ENCODE measurements at places on chromosomes 16 and 17.

GRCh38 chr16:88872650-88873331, 6.3 kb upstream of the PABPN1L start:
- DNase-seq: no peak

GRCh38 chr17:67998466-67998865, 2.2 kb upstream of the C17orf58 start:
- DNase-seq: no peak

DNA sequence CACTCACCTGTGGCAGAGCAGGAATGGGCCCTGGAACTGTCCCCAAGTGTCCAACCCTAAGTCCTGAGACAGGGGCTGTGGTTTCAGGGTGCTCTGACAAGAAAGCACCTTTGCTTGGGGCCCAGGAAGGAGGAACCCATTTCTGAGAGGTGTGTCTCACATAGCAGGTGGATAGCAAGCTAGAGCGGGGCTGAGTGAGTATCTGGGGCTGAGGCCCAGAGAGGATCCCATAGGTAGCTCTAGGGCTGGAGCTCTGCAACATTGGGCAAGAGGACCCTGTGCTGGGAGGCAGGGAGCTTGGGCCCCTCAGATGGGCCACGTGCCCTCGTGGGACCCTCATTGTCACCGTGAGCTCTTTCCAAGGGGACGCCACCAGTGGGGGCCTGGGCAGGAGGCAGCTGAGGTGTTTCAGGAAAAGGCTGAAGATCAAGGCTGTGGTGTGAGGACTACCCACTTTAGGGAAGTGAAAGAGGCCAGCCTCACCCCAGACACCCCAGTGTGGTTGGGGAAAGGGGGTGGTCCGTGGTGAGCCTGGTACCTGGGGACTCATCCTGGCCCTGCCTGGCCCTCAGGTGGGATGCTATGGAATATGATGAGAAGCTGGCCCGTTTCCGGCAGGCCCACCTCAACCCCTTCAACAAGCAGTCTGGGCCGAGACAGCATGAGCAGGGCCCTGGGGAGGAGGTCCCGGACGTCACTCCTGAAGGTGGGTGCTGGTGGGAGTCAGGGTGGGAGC, 5.3 kb downstream of the DEF8 start:
- no peak for DNase-seq

DNA sequence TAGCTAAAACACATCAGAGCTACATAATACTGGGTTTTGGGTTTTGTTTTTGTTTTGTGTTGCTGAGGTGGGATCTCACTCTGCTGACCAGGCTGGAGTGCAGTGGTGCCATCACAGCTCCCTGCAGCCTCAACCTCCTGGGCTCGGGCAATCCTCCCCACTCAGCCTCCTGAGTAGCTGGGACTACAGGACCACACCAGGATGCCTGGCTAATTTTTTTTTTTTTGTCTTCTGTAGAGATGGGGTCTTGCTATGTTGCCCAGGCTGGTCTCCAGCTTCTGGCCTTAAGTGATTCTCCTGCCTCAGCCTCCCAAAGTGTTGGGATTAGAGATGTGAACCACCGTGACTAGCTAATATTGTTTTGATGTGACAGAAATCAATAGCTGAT, 6.2 kb downstream of the MEAK7 start:
- DNase-seq: no peak

- DNase-seq: no peak
Observed at GRCh38 chr16:85225257-85225656, 113.0 kb upstream of the CIBAR2 start.

GRCh38 chr17:82034371-82035011, 3.0 kb downstream of the DCXR start:
- DNase-seq: no peak

- no peak for DNase-seq
Observed at GRCh38 chr17:1532836-1533602, 16.6 kb upstream of the INPP5K start.

GRCh38 chr17:62671553-62671952, 44.1 kb downstream of the MRC2 start:
- DNase-seq: no peak

- no peak for DNase-seq
Observed at GRCh38 chr17:77690271-77691161, 268.0 kb upstream of the TNRC6C start.

DNA sequence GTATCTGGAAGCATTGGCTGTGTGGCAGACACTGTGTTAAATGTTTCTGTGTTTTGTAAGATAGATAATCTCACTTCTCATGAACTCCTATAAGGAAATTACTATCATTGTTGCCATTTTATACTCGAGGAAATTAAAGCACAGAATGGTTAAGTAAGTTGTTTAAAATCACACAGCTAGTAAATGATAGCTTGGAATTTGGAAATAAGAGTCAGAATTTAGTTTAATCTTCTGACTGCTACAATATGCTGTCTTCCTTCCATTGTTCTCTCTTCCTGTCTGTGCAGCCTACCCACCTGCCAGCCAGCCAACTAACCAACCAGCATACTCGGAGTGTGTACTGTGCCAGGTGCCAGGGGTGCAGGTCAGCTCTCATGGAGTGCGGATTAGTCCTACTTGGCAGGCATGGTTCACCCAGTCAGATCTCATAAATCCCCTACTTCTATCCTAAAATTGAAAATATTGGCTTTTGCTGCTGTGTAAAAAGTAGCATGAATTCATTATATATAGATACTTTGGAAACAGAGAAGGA, 79.9 kb upstream of the LGALS9 start:
- DNase-seq: no peak

GRCh38 chr16:57115514-57116182, 23.3 kb downstream of the CPNE2 start:
- DNase-seq: peak; percentile 37

GRCh38 chr17:15404106-15405057, 63.0 kb upstream of the TEKT3 start:
- no peak for DNase-seq

DNA sequence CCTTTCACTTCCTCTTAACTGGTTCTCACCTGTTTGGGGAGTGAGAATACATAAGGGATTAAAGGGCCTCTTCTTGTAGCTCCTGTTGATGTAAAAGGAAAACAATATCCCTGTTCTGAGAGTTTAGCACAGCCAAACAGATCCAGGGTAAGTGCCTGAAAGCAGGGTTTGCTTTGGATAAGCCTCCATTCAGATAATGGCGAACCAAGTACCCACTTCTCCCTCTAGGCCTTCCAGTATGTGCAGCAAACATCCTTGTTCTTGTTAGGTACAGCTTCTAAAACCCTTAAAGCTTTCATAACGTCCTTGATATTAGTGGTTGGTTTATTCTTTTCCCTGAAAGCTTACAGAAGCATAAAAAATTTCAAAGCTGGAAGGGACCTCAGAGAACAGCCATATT, 130.6 kb upstream of the DNAH9 start:
- DNase-seq: no peak

- DNase-seq: peak; percentile 81
Observed at GRCh38 chr17:75619506-75620431, 13.5 kb upstream of the SMIM5 start.

DNA sequence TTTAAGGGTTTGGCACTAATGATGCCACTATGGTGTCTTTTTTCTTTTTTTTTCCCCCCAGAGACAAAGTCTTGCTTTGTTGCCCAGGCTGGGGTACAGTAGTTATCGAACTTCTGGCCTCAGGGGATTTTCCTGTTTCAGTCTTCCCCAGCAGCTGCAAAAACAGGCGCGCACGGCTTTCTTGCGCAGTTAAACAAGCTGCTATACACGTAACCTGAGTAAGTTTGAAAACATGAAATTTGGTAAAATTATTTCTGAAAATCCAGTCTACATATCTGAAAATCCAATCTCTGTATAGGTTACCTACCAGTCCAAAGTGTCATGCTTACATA, 11.8 kb downstream of the TEX14 start:
- peak; percentile 12 for DNase-seq

GRCh38 chr17:47225436-47225858, 16.3 kb downstream of the MYL4 start:
- no peak for DNase-seq

GRCh38 chr16:89422527-89422904, 67.8 kb downstream of the ANKRD11 start:
- no peak for DNase-seq

DNA sequence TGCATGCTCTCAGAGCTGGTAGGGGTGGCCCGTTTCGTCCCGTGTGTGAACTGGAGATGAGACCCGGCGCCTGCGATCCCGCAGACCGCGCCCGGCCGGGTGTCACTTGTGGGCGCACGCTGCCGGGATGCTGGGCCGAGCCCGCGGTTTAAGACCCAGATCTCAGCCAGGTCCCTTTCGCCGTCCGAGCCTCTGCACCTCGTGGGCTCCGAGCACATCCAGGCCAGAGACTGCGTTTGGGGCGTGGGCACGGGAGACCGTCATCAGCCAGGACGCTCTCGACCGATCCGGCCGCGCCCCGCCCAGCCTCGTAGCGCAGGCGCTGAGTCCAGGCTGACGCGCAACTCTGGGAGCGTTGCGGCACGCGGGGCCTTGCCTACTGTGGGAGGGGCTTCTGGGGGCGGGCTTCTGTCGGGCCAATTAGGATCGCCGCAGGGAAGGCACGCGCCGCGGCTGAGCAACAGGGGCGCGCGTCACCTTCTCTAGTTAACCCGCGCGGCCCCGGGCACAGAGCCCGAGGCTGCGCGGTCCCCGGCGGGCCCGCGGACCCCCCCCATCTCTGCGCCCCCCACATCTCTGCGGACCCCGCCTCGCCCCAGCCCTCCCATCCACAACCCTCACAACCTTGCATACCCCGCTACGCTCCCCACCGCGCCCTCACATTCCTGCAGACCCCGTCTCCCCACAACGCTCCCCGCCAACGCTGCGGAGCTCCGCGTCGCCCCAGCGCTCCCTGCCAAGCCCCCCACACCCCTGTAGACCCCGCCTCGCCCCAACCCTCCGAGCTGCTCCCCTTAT, 687 bp upstream of the CEMP1 start:
- peak; percentile 99 for DNase-seq

DNA sequence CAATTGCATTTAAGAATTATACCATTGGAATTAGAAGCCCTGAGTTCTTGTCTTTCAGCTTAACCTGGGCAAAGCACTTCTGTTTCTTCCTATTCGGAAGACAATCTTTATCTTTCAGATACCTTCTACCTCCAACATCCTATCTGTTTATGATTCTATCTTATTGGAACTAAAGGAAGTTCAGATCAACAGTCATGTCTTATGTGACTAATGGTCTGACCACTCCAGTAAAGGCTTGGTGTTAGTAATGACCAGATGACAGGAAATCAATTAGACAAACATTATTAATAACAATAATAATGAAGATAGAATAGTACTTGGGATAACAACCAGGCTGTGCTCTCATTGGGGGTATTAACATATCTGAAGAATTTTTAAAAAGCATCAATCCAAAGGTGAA, 11.3 kb downstream of the HS3ST3A1 start:
- no peak for DNase-seq

GRCh38 chr17:20781260-20781659, 201.7 kb downstream of the CDRT15L2 start:
- no peak for DNase-seq

- DNase-seq: no peak
Observed at GRCh38 chr17:12077773-12078172, 57.1 kb downstream of the MAP2K4 start.

- DNase-seq: peak; percentile 78
Observed at GRCh38 chr16:29816694-29817441, 916 bp downstream of the PAGR1 start.

DNA sequence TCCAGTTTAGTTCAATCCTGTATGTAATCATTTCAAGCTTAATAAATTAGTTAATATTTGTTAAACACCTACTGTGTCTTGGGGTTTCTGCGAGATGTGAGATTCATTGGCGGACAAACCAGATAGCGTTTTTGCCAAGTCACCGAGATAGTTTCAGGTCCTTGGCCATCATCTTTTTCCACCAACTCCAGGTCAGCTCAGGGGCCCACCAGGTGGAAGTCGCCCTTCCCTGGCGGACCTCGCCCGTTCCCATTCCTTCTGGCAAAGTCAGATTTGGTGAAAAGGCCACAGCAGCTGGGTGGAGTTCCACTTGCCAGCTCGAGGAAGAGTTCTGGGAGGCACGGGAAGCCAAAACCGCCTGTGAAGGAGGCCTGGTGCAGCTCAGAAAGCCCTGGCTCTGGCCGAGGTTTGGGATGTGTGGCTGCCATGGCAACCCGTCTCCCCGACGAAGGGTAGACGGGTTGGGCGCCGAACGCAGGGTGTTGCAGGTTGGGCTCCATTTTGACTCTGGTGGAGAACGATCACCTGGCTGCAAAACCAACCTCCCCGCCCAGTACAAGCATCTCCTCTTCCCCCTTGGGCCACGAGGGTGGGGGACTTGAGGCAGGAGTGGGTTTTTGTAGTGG, 39.5 kb downstream of the CMIP start:
- no peak for DNase-seq

DNA sequence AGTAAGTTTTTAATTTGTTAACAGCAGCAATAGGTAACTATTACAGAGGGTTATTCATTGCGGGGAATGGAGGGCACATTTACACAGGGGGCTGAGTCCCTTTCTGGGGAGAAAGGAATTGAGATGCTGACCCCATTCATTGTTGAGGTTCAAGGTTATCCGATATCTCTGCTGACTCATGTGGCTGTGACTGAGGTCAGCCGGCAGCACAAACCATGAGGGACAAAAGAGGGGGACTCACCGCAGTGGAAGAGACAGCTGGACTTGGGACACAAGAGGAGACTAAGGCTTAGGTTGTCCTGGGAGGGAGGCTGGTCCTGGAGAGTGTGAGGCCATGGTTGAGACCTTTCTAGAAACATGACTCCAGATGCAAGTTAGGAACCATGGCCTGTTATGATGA, 119.1 kb upstream of the XYLT1 start:
- DNase-seq: no peak

GRCh38 chr17:82752371-82753200, 721 bp downstream of the TBCD start:
- no peak for DNase-seq

DNA sequence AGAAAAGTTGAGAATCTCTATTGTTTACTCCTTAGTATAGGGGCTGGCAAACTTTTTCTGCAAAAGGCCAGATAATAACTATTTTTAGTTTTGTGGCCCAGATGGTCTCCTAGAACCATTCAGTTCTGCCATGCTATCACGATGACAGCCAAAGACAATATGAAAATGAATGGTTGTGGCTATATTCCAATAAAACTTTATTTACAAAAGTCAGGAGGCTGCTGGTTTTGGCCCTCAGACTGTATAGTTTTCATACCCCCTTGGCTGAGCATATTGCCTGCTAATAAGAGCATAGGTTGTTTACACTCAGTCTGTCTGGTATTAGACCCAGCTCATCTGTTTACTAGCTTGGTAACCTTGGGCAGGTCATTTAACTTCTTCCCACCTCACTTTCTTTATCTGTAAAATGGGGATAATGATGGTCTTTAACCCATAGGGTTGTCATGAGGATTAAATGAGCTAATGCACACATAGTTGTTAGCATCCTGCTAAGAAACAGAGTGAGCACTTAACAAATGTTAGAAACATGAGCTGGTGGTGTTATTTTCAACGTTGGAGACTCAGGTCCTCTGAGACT, 156.3 kb downstream of the MSI2 start:
- DNase-seq: no peak

GRCh38 chr16:75618780-75619179, 4.3 kb downstream of the ADAT1 start:
- no peak for DNase-seq

- DNase-seq: peak; percentile 55
Observed at GRCh38 chr16:4415538-4416199, 727 bp downstream of the CORO7 start.

GRCh38 chr16:73390491-73390890, 342.6 kb upstream of the ZFHX3 start:
- DNase-seq: peak; percentile 82

Data from HAP-1 (cell line).